ENCODE measurements at places on chromosomes 4 and X.

GRCh38 chr4:176034499-176034898 lies 31.1 kb upstream of the WDR17 start:
- DNase-seq: no peak

DNA sequence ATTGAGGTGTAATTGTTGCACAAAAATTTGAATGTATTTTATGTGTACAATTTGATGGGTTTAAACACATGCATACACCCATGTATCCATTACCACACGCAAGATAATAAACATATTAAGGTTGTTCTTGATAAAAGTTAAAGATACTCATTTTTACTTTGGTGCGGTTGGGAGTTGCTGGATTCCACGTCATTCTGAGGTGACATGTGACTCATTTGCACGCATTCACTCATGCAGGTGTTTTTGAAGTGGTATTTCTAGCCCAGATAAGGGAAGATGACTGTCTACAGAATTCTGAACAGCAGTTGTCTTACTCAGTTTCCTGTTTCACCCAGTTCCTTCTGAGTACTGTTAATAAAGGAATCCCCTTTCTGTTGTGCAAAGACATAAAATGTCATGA lies 142.0 kb downstream of the RTL3 start:
- DNase-seq: peak; percentile 14

GRCh38 chr4:1305781-1306455 lies 16.2 kb downstream of the MAEA start:
- DNase-seq: no peak

GRCh38 chr4:31045724-31046318 lies 325.7 kb downstream of the PCDH7 start:
- no peak for DNase-seq

- no peak for DNase-seq
These were observed 52.4 kb downstream of the PHOX2B start for GRCh38 chr4:41696131-41696530.

GRCh38 chr4:77564231-77564630 lies 41.4 kb upstream of the CXCL13 start:
- no peak for DNase-seq

DNA sequence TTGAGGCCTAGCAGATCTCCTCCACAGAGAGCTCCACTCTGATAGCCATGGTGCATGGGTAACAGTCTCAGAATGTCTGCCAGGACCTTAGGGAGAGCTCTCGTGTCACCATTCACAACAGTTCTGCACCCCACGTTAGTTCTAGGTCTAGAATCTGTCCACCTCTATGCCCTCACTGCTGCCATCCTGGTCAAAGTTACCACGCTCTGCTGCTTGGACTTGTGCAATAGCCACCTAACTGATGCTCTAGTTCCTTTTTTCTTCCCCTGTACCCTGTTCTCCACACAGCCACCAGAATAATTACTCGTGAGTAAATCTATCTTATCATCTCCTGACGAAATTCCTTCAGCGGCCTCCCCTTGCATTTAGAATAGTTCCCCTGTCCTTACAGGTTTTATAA lies 268.8 kb upstream of the GATB start:
- DNase-seq: no peak

GRCh38 chr4:185421366-185422124 lies 4.2 kb downstream of the UFSP2 start:
- DNase-seq: no peak

GRCh38 chrX:13053171-13053570 lies 8.8 kb upstream of the FAM9C start:
- DNase-seq: no peak

- peak; percentile 22 for DNase-seq
These were observed 152.0 kb upstream of the SLC4A4 start for GRCh38 chr4:71186566-71187403.

GRCh38 chr4:123546573-123547060 lies 150.0 kb downstream of the SPRY1 start:
- no peak for DNase-seq

- DNase-seq: no peak
These were observed 43.3 kb downstream of the HOPX start for GRCh38 chr4:56637791-56638190.

GRCh38 chr4:2816401-2816954 lies 23.6 kb downstream of the SH3BP2 start:
- no peak for DNase-seq

GRCh38 chr4:159146488-159146887 lies 43.6 kb downstream of the RAPGEF2 start:
- DNase-seq: no peak

GRCh38 chr4:16627999-16628398 lies 270.4 kb downstream of the LDB2 start:
- no peak for DNase-seq

GRCh38 chr4:24816797-24817196 lies 21.4 kb downstream of the SOD3 start:
- DNase-seq: no peak

DNA sequence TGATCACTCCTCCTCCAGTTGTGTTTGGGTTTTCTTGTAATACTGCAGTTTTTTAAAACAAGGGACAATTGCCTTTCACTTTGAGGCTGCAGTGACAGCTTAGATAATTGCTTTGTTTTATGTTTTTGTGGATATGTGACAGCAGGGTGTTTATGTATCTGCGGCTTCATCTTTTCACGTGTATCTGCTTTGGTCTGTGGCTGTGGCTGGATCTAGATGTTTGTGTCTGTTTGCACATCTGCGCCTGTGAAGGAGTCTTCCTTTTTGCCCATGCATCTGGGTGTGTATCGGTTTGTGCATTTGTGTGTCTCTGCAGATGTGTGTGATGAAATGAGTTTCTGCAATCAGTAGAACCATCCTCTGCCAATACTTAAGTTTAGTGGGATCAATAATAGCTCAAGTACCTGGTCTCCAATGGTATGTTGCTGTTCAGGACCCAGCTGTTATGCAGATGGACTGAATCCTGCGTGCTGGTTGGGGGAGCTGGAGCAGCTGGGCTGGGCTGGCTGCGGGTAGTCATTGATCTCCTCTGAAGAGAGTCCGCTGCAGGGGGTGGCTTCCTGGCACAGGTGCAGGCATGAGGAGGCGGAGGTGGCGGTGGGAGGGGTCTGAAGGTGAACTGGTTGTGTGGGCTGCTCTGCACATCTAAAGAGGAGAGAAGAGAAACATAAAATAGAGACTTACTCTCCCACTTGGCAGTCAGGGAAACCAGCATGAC lies 390.3 kb downstream of the SH2D1A start:
- no peak for DNase-seq

DNA sequence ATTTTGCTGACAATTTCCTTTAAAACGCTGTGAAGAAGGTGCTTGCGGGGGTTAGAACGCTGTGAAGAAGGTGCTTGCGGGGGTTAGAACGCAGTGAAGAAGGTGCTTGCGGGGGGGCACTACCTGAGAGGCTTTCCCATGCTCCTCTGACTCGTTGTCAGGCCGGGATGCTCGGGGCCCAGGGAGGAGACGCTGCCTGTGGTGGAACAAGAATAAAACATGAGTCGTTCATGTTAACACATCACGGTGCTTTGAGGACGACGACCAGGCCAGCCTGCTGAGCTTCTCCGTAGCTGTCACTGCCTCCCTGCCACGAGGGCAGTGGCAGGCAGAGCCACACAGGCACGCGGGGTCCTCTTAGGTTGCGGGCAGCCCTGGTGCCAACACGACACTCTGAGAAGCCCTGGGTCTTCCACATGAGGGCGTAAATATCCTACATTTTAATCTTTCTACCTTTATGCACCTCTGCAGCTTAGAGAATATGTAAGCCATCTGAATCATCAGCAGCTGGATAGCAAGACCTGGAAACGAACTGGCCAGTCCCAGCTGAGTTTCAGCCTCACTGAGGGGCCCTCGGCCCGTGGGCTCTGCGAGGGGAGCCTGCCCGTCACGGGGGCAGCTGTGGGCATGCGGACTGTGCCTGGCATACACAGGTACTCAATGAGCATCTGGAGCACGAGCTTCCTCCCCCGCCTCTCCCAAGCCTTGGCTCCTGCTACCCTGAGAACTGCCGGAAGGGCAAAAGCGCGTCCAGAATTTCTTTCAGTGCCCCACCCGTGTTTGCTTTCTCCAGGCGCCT lies 47.0 kb downstream of the FGFRL1 start:
- DNase-seq: no peak

- DNase-seq: no peak
These were observed 373.1 kb upstream of the LCORL start for GRCh38 chr4:18394656-18395055.

DNA sequence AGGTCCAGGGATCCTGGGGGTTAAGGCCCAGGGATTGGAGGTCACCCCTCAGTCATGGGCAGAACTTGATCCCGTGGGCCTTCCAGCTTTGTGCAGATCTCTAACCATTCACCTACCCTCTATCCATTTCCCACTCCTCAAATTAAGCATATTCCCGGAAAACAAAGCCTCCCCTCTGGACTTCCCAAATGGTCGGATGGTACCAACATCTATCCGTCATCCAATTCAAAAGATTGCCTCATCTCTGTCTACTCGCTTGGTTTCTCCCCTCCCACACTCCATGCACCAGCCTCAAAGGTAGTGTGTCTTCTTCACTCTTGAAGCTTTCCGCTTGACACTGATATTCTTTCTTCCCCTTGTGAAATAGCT lies 473 bp upstream of the BCLAF3 start:
- DNase-seq: no peak

DNA sequence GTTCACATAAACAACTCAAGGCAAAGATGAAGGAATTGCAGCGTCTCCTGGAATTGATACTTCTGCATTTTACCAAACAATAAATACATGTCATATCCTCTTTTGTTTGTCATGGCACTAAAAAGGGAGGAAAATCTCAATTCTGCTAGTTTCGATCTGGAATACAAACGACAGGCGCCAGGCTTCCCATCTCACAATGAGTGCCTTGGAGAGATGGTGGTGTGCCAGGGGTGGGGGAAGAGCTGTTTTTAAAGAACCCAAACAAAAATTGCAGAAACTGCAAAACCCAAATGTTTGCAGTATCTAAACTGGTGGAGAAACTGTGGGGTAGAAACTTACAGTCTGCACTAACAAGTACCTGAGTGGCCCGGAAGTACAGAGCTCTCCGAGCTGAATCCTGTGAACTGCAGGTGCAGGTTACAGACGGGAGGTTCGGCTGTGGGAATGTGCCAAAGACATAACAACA lies 53.0 kb upstream of the KLF3 start:
- DNase-seq: no peak

DNA sequence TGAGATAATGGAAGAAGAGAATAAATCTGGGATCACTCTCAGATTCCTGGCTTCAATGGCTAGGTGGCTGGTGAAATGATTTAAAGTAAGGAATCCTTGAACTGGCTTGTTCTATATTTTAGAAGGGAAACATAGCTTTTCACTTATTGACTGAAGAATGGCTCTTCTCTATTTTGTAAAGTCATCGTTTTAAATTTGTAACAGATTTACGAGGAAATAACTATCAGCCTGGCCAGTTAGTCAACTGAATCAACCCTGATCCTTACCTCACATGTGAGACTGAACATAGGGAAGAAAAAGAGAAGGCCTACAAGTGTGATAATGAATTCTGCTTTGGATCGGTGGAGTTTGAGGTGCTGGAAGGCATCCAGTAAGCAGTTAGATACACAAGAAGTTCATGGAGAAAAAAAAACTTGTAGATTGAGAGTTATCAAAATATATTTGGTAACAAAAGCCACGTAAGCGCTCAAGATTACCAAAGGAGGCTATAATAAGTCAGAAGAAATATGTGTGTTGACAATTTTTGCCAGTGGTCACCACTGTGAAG lies 12.0 kb downstream of the AREG start:
- no peak for DNase-seq

GRCh38 chrX:6778544-6779503 lies 243.9 kb upstream of the VCX3A start:
- no peak for DNase-seq

DNA sequence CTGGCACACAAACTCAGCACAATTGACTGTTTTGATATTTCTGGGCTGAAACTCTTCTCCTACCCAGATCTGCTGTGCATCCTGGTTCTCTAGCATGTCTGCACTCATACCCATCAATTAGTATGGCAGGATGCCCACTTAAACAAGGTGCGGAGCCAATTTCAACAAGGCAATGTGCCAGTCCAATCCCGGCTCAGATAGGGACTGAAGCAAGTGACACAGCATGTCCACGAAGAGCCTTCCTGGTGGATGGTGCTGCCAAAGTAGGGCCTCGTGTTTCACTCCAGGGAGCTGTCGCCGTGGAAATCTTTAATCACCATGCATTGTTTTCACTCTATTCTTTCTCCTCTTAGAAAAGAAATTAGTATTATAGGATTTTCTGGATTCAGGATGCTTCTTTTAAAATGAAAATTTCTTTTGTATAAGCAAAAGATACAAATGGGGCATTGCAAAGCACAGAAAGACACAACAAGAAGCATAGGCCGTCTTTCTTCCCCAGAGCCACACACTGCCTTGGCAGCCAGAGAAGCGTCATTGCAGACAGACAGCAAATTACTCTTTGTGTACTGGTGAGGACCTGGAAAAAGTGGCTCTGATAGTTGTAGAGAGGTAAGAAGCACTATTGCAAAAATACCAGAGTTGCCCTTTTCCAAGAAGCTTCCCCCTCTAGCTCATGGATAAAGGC lies 40.6 kb upstream of the LSM6 start:
- DNase-seq: no peak

- no peak for DNase-seq
These were observed 90.2 kb downstream of the SLC2A9 start for GRCh38 chr4:9931146-9931545.

GRCh38 chr4:168759321-168759720 lies 250.7 kb downstream of the CBR4 start:
- no peak for DNase-seq

- DNase-seq: no peak
These were observed 143.4 kb upstream of the NWD2 start for GRCh38 chr4:37101182-37101581.

- no peak for DNase-seq
These were observed 98.2 kb downstream of the KLHL8 start for GRCh38 chr4:87122252-87122651.

DNA sequence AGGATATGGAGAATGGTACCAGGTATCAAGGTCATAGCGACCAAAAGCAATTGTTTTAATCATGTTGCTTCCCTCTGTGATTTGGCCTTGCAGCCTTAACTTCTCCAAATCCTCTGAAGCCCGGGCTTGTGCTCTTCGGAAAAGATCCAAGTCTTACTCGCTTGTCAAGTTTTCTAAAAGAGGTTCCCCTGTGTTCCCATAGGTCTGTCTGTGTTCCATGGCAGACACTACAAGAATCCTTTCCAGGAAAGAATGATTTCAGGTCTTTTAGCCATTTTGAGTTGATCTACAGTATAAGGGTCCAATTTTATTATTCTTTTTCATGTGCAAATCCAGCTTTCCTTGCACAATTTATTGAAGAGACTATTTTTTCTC lies 710.6 kb upstream of the DIAPH2 start:
- DNase-seq: no peak

All from GM10248 (cell line).